DMS79 (cell line): ENCODE measurements at places on chromosomes 13 and 19.

GRCh38 chr19:13031917-13032623 is 36.8 kb downstream of the NFIX start:
- peak; percentile 40 for DNase-seq

- no peak for DNase-seq
These were observed 60.3 kb downstream of the CCDC70 start for GRCh38 chr13:51921790-51922740.

DNA sequence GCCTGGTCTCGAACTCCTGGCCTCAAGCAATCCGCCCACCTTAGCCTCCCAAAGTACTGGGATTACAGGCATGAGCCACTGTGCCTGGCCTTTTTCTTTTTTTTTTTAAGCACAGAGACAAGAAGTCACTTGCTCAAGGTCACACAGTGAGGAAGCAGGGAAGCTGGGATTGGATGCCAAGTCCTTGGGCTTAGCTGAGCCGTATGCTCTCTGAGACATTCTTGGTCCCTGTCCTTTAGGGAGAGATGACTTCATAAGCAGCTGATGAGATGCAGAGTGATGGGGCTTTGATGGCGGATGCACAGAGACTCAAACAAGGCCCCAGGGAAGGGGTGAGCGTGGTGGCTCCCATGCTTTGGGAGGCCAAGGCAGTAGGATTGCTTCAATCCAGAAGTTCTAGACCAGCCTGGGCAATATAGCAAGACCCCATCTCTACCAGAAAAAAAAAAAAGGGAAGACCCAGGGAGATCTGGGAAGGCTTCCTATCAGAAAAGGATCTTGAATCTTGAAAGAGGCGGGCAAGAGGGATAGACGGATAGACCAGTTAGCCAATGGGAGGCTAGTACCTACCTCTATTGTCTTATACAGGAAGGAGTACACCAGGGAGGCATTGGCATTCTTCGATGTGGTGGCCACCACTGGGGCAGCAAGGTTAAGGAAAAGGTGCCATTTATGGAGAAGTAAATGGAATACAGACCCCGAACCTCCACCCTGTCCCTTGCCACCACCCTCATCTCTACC is 3.9 kb downstream of the AP1M2 start:
- DNase-seq: no peak

GRCh38 chr13:113835461-113836270 is 28.2 kb downstream of the GAS6 start:
- DNase-seq: peak; percentile 96

DNA sequence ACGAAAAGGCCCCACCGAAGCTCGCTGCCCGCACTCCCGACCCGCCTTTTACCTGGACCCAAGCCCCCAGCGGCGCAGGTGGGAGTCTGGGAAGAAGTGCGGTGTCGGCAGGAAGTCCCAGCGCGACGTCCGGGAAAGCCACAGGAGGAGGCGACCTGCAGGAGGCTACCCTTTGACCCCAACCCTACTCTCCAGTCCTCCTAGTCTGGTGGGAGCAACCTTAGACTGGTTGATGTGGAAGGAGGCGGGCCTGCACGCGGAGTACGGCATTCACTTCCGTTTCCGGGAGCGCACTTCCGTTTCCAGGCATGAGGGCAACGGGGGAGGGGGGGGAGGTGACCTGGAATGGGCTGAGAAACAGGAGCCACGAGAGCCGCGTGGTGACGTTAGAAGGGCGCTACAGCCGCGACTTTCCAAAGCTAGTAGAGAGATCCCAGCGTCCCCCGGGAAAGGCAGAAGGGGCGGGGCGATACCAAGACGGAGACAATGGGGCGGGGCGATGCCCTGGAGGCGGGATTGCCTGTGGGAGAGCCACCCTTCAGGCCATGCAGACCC is 28.5 kb downstream of the ZNF266 start:
- DNase-seq: no peak
